ENCODE measurements at places on chromosomes 2 and 18. TPM values are rescaled to one million over a fixed set of nuclear protein-coding genes. Genes with fewer than 3 reads are reported as not detected.

- H3K4me1 ChIP-seq, result peaks cover 6% of the 10 kb centered on the region
- H3K4me3 ChIP-seq, result no peak overlapping the region
- H3K27ac ChIP-seq, result no peak overlapping the region
- DNase-seq, result no peak
- H3K36me3 ChIP-seq, result no peaks in the 10 kb centered on the region
Measured at GRCh38 chr18:63186520-63187222, 132.9 kb downstream of the BCL2 start.

DNA sequence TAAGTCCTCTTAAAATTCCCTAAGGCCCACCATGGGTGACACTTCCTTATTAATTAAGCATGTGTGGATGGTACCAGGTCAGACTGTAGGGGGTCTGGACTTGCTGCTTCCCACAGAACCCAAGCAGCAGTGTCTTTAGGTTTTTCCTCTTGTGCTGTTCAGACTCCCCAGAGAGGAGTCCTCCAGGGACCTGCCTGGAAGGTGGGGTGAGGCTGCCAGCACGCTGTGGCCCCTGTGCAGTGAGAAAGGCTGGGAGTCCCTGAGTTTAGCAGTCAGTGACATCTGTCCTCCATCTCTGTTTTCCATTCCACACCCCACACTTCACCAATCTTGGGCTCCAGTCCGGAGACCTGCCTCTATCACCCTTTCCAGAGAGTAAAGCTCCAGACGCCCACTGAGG is 18.0 kb upstream of the ST3GAL5 start:
- H3K4me1 ChIP-seq, result peaks cover 38% of the 10 kb centered on the region
- no peaks in the 10 kb centered on the region for H3K27me3 ChIP-seq
- peak overlapping the region; percentile 87 for H3K27ac ChIP-seq

DNA sequence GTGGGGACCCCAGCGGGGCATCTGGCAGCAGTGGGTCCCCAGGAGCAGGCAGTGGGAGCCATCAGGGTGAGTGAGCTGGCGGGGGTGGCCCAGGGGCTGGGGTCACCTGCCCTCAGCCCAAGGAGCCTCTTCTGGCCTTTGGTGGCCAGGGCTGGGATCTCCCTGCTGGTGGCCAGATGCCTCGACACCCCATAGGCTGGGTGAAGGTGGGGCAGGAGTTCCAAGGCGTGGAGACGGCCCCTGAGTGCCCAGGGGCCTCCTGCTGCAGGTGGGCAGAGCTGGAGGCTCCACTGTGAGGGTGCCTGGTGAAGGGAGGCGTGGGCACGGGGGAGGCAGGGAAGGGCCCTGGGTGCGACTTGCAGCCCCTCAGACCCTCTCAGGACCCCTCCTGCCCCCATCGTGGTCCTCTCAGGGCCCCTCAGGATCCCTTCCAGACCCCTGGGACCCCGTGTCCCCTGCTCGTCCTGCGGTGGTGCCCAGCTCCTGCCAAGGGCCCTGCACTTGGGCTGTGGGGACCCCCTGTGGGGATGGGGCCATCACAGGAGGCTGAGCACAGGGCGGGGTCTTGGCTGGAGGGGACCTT is 5.0 kb upstream of the GPR35 start:
- no peaks in the 10 kb centered on the region for H3K4me1 ChIP-seq
- no peaks in the 10 kb centered on the region for H3K36me3 ChIP-seq
- H3K27me3 ChIP-seq, result no peaks in the 10 kb centered on the region
- no peak overlapping the region for H3K27ac ChIP-seq

DNA sequence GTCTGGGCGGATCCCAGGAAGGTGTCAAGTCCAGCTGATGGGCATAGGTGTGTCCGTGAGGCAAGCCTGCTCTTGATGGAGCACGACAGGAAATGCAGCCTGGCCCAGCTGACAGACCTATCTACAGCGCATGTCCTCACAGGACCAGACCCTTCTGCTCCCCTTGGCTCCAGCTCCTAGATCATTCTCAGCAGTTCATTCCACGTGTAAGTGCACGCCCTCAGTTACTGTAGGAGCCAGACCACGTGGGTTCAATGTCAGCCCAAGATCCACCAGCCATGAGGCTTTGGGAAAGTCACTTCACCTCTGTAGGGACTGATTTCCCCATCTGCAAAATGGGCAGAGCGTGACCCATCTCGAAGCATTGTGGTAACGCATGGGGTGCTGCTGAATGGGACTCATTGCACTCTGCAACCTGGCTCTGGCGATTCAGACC is 47.8 kb downstream of the TMEM17 start:
- H3K27me3 ChIP-seq, result no peaks in the 10 kb centered on the region
- H3K36me3 ChIP-seq, result peaks cover 6% of the 10 kb centered on the region
- DNase-seq, result no peak
- no peak overlapping the region for H3K4me3 ChIP-seq

DNA sequence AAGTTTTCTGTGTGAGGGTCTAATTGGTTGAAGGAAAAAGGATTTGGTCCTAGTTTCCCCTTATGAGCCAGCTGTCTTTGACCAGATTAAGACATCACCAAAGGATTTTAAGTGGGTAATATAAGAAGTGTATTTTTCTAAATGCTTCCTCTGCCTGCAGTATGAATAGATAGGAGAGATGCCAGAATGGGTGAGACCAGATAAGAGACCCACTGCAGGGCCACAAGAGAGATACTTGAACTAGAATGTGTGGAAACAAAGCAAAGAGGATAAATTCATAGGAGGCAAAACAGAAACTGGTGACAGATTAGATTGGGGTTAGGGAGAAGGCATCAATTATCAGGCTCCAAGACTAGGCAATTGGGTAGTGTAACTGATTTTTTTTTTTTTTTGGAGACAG is 1.1 kb upstream of the HDHD2 start:
- DNase-seq, result no peak
- peak overlapping the region; percentile 98 for H3K27ac ChIP-seq
- H3K4me3 ChIP-seq, result peak overlapping the region; percentile 96
- peaks cover 33% of the 10 kb centered on the region for H3K4me1 ChIP-seq
- H3K36me3 ChIP-seq, result peaks cover 39% of the 10 kb centered on the region

DNA sequence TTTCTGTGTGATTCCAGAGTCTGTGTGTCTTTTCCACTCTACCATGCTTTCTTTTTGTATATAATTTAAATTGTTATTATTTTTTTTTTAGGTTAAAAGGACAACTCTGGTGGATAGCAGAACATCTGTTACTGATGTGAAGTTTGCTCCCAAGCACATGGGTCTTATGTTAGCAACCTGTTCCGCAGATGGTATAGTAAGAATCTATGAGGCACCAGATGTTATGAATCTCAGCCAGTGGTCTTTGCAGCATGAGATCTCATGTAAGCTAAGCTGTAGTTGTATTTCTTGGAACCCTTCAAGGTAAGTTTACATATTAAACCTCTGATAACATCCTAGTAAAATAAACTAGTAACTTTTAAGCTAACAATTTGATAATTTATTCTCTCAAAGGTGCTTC is 15.3 kb downstream of the SEH1L start:
- no peak for DNase-seq
- no peak overlapping the region for H3K27ac ChIP-seq
- no peaks in the 10 kb centered on the region for H3K27me3 ChIP-seq
- no peak overlapping the region for H3K4me3 ChIP-seq
- peaks cover 82% of the 10 kb centered on the region for H3K36me3 ChIP-seq
- H3K4me1 ChIP-seq, result no peaks in the 10 kb centered on the region

DNA sequence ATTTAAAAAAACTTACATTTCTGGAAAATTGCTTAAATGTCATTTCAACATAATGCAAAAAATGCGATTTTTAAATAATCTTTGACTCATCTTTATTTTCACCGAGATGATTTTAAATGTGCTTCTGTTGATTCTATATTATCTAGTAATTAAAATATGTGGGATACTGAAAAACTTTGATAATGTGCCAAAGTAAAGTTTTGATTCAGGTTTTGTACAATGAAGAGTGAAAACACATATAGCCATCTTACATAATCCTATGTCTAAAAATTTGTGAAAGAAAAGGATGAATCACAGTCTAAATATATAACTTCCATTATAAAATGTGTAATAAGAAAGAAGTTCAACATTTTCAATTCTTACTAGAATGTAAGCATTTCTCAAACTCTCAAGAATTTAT is 204.3 kb upstream of the ZC3H15 start:
- no peaks in the 10 kb centered on the region for H3K36me3 ChIP-seq
- no peak overlapping the region for H3K4me3 ChIP-seq
- H3K4me1 ChIP-seq, result no peaks in the 10 kb centered on the region
- no peaks in the 10 kb centered on the region for H3K27me3 ChIP-seq
- DNase-seq, result peak; percentile 53

DNA sequence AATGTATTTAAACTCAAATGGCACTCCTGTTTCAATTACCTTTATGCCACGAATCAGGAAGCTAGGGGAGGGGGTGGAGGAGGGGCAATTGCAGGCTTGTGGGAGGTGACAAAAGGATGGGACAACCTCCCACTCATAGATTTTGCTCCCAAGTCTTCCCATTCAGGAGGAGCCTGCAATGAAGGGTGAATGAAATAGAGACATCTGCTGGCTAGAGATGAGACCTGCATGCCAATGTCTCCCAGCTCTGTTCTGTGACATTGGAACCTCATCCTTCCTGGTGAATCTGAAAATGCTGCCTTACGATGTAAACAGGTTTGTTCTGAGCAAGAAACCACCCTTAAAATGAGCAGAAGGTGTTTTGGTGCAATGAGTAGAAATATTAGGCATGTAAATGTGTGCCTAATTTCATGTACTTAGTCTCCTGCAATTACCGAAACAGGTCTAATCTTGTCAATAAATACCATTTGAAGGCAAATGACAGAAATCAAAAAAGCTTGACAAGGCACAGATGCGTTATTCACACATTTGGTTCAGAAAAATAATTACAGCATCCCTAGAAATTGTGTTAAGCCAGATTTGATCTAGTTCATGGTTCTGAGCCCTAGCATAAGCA is 2.7 kb upstream of the PID1 start:
- peak; percentile 94 for DNase-seq
- peaks cover 15% of the 10 kb centered on the region for H3K36me3 ChIP-seq
- no peaks in the 10 kb centered on the region for H3K27me3 ChIP-seq
- peak overlapping the region; percentile 41 for H3K27ac ChIP-seq

DNA sequence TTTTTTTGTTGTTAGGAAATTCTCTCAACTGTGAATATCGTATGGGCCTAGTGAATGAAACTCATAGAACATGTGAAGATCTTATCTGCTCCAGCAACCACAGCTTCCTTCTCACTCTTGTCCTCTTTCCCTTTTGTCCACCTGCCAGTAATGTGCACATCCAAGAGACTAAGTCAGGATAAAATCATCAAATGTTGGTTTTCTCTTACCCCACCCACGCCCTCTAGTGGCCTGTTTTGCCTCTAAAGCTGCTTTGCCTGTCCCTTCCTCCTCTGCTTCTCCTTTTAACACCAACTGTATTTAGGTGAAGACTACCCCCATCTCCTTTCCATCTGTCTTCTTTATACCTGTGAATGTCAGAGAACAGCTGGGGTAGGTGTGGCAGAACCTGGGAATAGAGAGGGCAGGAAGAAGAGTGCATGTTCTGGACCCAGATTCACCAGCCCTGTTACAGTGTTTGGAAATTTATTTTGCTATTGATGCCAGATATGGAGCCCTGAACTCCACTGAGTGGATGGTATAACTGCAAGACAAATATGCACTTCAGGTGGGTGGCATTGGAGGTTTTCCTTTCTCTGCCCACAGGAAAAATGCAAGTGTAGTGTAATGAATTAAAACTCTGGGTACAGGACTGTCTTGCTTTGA is 8.4 kb upstream of the MGAT5 start:
- DNase-seq, result peak; percentile 70
- no peak overlapping the region for H3K4me3 ChIP-seq
- peaks cover 6% of the 10 kb centered on the region for H3K4me1 ChIP-seq
- no peaks in the 10 kb centered on the region for H3K36me3 ChIP-seq
- H3K27ac ChIP-seq, result no peak overlapping the region

DNA sequence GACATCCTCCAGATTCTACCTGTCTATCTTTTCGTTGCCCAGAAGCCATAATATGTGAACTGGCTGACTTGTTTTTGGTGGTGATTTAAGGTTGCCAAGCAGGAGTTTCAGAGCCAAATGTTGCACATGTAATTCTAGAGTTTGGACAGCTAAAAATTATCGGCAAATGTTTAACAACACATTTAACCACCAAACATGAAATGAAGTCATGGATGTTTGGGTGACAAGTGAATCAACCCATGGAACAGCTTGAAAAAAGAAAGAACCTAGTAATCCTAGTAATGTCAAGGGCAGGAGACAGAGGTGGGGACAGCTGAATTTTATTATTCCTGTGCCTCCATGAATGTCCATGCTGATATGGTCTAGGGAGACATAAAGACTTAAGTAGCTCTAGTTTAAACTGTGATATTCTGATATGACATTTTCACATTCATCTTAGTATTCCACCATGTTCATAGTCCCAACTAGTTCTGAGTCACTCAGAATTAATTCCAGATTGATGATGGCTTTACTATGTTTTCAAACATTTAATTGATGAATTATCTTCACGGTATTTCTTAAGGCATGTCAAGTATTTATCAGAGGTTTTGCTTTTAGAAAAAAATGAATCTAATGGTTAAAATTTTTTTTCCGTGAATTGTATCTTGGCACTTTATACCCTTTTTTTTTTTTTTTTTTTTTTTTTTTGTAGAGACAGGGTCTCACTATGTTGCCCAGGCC is 101.7 kb downstream of the SOCS6 start:
- H3K4me1 ChIP-seq, result peaks cover under 1% of the 10 kb centered on the region
- no peak overlapping the region for H3K4me3 ChIP-seq
- H3K27ac ChIP-seq, result no peak overlapping the region

GRCh38 chr2:181218401-181218821 is 238.0 kb downstream of the UBE2E3 start:
- no peaks in the 10 kb centered on the region for H3K4me1 ChIP-seq
- no peaks in the 10 kb centered on the region for H3K27me3 ChIP-seq
- no peak overlapping the region for H3K4me3 ChIP-seq
- H3K36me3 ChIP-seq, result no peaks in the 10 kb centered on the region

GRCh38 chr2:29226375-29226774 is 111.2 kb downstream of the CLIP4 start:
- H3K27me3 ChIP-seq, result peaks cover 48% of the 10 kb centered on the region
- peaks cover 13% of the 10 kb centered on the region for H3K36me3 ChIP-seq
- H3K4me1 ChIP-seq, result peaks cover 33% of the 10 kb centered on the region
- H3K4me3 ChIP-seq, result no peak overlapping the region
- DNase-seq, result no peak

GRCh38 chr2:78908973-78909372 is 116.5 kb upstream of the REG3G start:
- H3K36me3 ChIP-seq, result peaks cover 4% of the 10 kb centered on the region
- no peaks in the 10 kb centered on the region for H3K27me3 ChIP-seq
- H3K27ac ChIP-seq, result no peak overlapping the region
- no peaks in the 10 kb centered on the region for H3K4me1 ChIP-seq

The C1GALT1C1L gene
- total RNA-seq, result 0.27 TPM

The NCL gene
- 778 TPM for total RNA-seq

The ATP8B1 gene
- total RNA-seq, result 1.4 TPM

The LHCGR gene
- not detected for total RNA-seq

The KIAA2012 gene
- total RNA-seq, result not detected

All from MCF 10A (cell line).